ENCODE measurements at places on chromosomes 2 and 18. TPM values are rescaled to one million over a fixed set of nuclear protein-coding genes. Genes with fewer than 3 reads are reported as not detected.

Gene AP1S3
- 3.5 TPM for total RNA-seq

Gene G6PC2
- not detected for total RNA-seq

Gene C18orf63
- not detected for total RNA-seq

Gene REG1B
- not detected for total RNA-seq

Gene CYP27C1
- 0.24 TPM for total RNA-seq

Gene PSMA8
- not detected for total RNA-seq

Gene DSC2
- 19.5 TPM for total RNA-seq
